ENCODE measurements at places on chromosomes 3 and 15. TPM values are rescaled to one million over a fixed set of nuclear protein-coding genes. Genes with fewer than 3 reads are reported as not detected.

CDHR4 gene
- 0.33 TPM for total RNA-seq

CCDC13 gene
- 0.50 TPM for total RNA-seq

TFG gene
- total RNA-seq, result 129 TPM

CASR gene
- total RNA-seq, result not detected

RAMAC gene
- total RNA-seq, result 30.5 TPM

GHSR gene
- not detected for total RNA-seq

LRTM1 gene
- total RNA-seq, result not detected

DNA sequence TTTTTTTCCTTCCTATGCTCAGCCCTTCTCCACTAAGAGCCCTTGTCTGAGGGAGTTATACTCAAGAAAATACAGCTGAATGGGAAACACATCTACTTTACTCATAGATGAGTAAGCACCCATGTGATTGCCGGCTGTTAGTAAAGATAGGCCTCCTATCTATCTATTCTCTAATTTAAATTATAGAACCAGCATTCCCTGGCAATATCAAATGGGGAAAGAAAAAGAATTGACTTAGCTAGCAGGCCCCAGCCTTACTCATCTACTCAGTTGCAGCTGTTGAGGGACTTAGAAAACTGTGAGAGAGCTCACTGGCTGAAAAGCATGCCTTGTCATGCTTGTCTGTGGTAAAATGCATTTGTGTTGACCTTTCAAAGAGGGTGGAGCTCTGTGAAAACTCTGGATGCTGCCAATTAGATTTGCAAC lies 116.9 kb upstream of the LRRFIP2 start:
- DNase-seq, result peak; percentile 79

DNA sequence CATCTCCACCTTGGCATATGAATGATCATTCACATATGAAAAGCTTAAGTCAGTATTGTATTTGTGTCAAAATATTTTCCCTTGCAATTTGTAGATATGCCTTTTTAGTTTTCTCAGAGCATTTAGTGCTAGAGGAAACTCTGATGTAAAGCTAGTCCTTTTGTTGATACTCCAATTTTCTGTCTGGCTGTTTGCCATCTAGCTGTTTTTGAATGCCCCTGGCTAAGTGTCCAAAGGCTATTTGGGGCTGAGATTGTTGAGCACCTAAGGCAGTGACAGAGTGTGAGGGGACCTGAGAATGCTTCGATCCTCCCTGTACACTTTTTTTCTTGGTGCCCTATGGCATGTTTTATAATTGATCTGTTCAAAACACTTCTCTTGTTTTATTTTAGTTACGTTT lies 3.1 kb downstream of the SLC51B start:
- no peak for DNase-seq

GRCh38 chr3:54014067-54014466 lies 108.3 kb upstream of the CACNA2D3 start:
- no peak for DNase-seq

GRCh38 chr3:136631424-136631823 lies 120.8 kb downstream of the STAG1 start:
- DNase-seq, result no peak

DNA sequence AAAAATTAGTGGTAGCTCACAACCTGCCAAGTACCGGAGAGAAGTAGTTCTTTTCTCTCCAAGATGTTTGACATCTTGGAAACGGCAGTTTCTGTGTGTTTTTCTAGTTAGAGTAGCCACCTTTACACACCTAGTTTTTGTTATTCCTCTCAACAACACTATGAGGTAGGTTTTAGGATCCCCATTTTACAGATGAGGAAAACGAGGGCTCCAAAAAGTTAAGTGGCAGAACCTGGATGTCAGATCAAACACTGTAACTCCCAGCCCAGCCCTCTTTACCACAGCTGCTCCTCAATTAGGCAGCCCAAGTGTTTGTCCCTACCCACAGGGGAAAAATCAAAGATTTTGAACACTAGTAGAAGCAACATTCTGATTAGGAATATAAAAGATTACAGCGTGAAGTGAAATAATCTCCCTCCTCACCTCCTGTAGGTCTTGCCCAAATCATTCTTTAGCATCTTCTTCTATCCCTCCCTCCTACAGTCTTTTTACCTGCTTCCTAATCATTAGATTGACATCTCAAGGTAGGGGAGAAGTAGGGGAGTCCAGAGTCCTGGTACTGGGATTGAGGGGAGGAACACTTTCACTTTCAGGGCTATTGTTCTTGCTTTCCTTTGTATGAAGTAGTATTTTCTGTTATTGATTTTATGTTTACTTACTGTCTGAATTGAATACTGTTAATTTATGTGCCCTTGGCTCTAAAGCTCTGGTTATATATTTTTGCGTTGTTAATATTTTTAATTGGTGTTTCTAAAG lies 142.6 kb downstream of the CMSS1 start:
- no peak for DNase-seq

DNA sequence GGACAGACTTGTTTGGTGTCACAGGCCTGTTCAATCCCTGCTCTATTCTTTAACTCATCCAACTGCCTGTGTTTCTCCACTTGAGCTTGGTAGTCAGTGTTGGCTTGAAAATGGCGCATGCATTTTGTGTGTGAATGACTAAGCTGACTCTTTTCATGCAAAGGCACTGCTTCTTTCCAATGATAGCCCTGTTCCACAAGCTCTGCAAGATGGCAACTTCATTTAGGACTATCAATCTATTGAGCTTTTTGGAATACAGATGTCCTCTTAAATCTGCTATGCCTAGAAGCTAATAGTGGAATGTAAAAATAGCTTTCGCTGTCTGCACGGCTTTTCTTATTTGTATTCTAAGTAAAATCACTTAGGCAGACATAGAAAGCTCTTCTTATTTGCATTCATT lies 33.6 kb upstream of the SYNPR start:
- no peak for DNase-seq

DNA sequence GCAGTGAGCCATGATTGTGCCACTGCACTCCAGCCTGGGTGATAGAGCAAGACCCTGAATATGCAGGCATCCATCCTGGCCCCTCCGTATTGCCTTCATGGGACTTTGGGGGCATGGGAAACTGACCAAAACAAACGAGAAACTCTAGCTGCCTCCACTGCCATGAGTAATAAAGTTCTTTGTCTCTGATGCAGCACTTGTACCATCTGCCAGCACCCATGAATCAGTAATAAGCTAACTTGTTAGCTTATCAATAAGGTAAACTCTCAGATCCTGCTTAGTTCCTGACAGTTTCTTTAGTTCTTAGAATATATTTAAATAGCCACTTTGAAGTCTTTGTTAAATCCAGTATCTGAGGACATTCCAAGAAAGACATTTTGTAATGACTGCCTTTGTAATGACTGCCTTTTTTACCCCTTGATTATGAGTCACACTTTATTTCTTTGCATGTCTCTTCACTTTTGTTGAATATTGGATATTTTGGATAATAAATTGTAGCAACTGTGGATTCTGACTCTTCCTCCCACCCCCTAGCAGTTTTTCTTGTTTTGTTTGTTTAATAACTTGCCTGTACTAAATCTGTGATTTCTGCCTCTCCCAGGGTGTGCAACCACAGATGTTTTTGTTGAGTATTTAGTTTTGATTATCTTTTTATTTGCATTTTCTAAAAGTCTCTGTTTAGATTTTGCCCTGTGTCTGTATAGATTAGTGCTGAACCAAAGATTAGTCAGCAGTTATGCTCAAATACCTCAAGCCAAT lies 136.9 kb downstream of the HCN4 start:
- no peak for DNase-seq

DNA sequence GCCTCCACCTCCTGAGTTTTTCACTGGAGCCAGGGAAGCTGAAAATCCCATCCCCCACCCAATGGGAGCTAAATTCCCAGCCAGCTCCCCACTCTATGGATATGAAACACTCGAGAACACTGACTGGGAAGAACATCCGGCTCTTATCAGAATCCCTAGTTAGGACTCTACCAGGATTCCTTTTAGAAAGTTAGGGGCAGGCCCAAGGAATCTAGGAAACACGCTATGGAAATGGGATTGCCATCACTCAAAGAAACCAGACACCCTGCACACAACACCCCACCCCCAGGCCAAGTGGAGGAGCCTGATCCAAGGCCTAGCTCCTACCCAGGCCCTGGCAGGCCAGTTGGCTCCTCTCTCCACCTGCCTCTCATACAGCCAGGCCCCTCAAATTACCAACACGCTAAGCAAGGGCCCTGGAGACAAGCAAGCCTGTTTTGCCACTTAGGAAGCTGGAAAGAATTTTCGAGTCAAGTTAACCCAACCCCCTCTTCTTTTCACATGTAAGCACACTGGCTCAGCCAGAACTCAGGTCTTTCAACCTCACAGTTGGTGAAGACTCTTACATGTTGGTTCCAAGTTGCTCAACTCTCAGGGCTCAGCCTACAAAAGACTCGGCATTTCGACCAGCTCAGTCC lies 75.5 kb downstream of the RBPMS2 start:
- peak; percentile 16 for DNase-seq

- peak; percentile 64 for DNase-seq
Measured at GRCh38 chr3:183185696-183186095, 23.2 kb upstream of the LAMP3 start.

GRCh38 chr3:121529308-121529707 lies 16.5 kb downstream of the POLQ start:
- DNase-seq, result no peak

- DNase-seq, result peak; percentile 82
Measured at GRCh38 chr3:184568924-184569829, 7.6 kb downstream of the EPHB3 start.

- no peak for DNase-seq
Measured at GRCh38 chr3:105427332-105427731, 60.6 kb downstream of the ALCAM start.

All from mammary epithelial cell (primary cell).